NCI-H1436 (cell line): ENCODE measurements at places on chromosomes 6 and 20.

GRCh38 chr20:47066484-47067270 lies 172.0 kb downstream of the EYA2 start:
- no peak for DNase-seq

DNA sequence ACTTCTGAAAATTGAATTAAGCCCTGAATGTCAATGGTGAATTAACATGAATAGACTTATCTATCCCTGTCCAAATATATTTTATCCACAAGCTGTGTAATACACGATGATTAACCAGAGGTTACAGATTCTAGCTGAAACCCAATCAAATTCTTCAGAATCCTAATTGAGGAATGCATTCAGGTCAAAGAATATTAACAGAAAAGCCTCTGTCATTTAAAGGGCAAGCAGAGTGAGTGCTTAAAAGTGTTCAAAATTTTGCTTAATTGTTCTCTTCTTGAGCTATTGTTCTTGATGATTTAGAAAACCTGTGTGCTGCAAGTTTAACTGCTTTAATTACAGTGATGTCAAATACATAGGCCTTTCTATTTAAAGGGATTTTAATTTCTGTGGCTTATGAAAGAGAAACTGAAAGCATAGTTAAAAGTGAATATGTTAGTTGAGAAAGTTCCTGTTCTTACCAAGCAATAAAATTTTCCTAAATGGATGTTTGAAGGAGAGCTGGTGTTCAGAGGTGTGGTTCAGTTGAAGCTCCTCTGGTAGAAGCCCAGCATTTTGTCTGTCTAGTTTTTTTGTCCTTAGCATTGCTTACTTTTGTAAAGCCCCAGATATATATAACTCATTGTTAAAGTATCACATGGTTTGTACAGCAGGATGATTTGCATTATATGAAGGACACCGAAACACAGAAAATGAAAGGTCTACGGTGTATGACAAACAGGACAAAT lies 466.3 kb upstream of the PLCB4 start:
- no peak for DNase-seq

DNA sequence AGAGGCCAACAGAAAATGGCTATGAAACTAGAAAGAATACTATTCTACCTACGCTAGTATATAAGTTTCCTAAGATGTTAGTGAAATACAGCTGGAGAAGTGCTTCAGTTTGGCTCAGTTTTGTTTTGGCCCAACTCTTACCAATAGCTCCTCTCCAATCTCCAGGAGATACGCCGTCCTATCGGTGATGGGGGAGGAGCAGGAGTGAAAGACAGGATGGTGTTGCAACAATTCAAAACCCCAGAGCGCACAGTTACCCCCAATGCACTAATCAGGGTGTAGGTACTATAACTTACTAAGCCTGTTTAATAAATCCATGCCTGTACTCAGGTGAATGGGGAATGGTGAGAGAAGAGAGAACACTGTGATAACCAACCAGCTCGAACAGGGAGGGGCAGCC lies 24.2 kb upstream of the RAB23 start:
- DNase-seq = no peak

DNA sequence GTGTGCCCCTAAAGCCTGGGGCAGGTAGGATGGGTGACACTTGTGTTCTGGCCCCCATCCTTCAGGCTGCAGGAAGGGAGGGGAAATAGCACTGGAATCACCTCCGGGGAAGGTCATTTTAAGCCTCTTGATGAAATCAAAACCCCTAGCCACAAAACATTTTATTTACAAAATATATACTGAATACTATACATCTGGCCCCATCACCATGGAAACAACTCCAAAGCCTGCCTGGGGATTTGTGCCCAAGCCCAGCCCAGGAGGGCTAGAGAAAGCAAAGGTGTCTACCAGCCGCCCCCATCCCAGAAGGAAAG lies 2.6 kb downstream of the SMIM29 start:
- no peak for DNase-seq

- DNase-seq = no peak
Measured at GRCh38 chr6:149857541-149857940, 6.6 kb downstream of the LRP11 start.

DNA sequence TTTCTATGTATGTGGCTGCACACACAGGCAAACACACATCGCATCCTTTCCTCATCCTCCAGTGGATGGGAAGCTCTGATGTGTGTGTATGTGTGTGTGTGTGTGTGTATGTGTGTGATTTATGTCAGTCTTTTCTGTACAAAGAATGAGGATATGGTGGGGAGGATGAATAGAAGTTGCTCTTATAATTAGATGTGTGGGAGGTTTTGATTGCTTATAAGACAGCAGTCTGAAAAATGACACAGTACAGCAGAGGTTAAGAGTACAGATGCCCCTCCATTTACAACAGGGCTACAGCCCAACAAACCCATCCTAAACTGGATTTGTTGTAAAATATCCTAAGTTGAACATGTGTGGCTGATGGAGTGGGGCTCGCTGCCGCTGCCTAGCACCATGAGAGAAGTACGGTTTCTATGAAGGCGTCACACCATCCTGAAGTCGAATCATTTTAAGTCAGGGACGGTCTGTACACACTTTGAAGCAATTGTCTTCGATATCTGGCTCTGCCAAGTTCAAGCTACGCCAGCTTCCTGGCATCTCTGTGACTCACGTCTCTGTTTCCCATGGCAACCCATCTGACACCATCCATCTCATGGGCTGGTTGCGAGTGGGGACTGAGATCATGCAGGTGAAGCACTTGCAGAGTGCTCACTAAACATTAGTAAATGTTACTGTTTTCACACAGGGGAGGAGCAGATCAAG lies 252.6 kb downstream of the MYLK4 start:
- no peak for DNase-seq

GRCh38 chr6:142537612-142538478 lies 236.0 kb downstream of the ADGRG6 start:
- DNase-seq = peak; percentile 30

DNA sequence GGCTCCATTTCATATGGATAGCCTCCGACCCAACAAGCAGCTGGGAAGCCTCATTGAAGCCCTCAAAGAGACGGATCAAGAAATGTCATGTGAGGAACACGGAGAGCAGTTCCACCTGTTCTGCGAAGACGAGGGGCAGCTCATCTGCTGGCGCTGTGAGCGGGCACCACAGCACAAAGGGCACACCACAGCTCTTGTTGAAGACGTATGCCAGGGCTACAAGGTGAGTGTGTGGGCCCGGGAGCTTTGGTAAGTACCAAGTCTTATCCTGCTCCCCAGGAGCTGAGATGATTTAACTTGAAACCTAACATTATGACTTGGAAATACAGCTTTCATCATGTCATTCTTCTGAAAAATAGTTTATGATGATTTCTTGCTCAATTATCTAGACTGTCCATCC lies 4.1 kb downstream of the TRIM38 start:
- no peak for DNase-seq

DNA sequence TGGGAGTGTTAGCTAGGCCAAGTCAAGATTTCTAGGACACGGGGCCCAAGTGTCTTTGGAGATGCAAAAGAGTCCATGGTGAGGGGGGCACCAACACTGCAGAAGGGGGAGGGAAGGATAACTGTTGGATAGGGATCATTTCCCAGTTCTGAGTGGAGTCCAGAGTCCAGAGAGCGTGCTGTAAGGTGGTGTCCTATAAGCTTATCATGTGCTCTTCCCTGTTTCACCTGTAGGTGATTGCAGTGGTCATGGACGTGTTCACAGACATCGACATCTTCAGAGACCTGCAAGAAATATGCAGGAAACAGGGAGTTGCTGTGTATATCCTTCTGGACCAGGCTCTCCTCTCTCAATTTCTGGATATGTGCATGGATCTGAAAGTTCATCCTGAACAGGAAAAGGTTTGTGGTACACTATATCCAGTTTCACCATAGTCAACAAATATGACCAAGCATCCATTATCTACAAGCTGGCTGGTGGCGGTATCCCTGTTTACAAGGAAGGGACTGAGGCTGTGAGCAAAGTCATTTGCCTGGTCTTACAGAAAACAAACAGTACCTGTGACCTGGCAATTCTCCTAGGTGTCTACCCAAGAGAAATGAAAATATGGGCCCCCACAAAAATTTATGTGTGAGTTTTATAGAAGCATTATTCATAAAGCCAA lies 15.6 kb downstream of the FAM83D start:
- DNase-seq = no peak

DNA sequence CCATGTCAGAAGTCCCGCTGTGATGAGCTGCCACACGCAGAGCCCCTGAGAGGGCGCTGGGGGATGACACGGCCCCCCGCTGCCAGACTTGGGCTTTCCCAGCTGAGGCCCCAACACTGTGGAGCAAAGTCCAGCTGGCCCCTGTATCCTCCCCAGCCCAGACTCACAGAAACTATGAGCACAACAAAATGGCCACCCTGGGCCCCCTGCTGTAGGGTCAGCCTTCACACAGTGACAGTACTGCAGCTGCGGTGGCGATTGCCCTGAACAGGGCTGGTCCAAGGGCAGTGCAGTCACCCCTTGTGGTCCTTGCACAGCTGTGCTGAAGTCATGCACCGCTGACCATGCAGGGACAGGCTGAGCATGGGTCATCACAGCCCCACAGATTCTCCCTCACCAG lies 78.2 kb upstream of the CST7 start:
- DNase-seq = no peak

DNA sequence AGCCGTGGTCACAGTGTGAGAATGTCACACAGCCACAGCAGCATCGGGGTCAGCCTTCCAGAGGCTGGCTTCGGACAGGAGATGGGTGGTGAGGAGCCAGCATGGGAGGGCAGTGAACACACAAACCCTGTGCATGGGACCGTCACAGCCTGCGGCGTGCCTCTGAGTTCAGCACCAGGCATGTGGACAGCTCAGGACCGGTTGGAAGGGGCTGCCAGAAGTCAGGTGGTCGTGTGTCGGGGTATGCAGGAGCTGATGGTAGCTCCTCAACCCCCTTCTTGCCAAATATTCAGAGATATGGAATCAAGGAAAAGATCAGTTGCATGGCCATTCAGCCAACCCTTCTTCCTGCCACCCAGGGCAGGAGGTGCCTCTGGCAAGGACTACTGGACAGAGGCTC lies 28.2 kb downstream of the MYT1 start:
- no peak for DNase-seq

- no peak for DNase-seq
Measured at GRCh38 chr20:60477958-60478357, 519.7 kb downstream of the CDH26 start.

DNA sequence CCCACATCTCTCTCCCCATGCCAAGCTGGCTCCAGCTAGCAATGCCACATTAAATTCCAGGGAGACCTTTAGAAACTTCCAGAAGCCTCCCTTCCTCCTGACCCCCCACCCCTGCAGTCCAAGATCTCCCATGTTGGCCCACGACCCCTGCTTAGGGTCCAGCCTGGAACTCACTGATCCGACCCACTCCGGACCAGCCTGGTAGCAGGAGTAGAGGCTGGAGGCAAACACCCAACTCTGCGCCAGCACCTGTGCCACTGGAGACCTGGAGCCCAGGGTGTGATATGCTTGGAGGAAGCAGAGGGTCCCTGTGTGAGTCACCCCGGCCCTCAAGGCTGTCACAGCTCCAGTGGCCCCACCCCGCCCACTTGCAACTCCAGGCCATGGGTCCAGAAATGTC lies 3.3 kb upstream of the ULBP1 start:
- no peak for DNase-seq

DNA sequence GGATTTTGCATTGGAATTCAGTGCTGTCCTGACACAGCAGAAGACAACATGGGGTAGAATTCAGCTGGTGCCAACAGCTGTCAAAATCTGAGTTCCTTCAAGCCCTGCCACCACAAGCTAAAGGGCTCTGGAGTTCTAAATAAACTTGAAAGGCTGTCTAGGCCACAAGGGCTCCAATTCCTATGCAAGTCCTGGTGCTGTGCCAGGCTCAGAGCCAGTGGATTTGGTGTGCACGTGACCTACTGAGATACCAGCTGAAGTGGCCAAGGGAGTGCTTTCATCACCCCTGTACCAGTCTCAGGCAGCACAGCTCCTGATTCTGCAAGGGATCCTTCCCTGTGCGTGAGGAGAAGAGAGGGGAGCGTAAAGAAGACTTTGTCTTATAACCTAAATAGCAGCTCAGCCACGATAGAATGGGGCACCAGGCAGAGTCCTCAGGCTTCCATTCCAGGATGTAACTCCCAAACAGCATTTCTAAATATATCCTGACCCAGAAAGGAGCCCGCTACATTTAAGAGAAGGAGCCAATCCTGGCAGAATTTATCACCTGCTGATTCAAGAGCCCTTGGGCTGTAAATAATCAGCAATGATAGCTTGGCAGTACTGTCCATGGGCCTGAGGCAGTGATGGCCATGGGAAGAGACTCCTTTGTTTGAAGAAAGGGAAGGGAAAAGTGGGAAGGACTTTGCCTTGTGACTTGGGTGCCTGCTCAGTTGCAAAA lies 881.2 kb upstream of the EPHA7 start:
- DNase-seq = no peak

DNA sequence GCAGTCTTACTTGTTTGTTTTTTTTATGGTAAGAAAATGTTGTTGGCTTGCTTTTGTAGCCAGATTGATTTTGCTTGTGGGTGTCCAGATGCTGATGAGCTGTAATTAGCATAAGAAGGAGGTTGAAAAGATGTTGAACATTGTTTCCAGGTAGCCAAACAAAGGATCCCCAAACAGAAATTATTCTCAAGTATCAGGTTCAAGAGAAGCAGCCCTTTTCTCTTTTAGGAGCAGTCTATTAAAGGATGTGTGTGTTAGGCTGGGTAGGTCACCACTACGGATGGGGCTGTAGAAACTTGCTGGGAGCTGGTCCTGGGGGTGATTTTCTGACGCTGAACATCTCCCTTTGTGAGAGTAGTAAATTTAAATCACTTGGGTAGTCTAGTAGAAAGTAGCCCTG lies 86.9 kb upstream of the VSTM2L start:
- DNase-seq = peak; percentile 76

GRCh38 chr6:137307163-137307854 lies 88.1 kb upstream of the IFNGR1 start:
- no peak for DNase-seq

DNA sequence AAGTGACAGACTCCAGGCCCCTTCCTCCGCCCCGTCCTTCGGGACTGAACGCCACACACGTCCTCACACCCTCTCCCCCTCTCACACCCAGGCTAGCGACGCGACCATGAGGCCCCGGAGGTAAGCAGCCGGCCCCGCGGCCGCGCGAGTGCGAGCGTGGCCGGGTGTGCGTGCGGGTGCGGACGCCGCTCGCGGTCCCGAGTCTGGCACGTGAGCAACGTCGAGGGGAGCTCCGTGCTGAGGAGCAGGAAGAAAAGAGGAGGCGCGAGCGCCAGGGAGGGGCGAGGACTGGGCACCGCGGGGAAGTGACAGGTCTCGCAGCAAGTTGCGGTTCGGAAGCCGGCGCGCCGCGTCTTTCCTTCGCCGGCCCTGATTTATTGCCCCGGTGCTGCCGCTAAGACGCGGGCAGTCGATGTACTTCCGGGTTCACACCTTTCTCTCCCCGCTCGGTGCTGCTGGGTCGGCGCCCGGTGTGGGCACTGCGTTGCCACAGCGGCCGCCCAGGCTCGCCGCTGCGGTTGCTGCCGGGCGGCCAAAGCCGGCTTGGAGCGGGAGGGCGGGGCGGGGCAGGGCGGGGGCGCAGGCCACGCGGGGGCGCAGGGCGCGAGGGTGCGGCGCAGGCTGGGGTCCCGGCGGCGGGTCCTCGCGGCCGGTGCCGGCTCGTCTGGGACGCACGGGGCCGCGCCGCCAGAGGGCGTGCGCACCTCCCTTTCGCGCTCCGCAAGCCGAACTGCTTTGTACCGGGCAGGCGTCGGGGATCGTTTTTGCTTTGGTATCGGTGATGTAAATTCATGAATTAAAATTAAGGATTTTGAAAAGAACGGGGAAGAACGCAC lies 15.8 kb upstream of the LIN28B start:
- no peak for DNase-seq
